ENCODE measurements at places on chromosomes 11 and 22. TPM values are rescaled to one million over a fixed set of nuclear protein-coding genes. Genes with fewer than 3 reads are reported as not detected.

CABP4 gene
- total RNA-seq, result not detected

CACNA1I gene
- total RNA-seq, result 0.24 TPM

CDKN1C gene
- total RNA-seq, result 108 TPM

DNA sequence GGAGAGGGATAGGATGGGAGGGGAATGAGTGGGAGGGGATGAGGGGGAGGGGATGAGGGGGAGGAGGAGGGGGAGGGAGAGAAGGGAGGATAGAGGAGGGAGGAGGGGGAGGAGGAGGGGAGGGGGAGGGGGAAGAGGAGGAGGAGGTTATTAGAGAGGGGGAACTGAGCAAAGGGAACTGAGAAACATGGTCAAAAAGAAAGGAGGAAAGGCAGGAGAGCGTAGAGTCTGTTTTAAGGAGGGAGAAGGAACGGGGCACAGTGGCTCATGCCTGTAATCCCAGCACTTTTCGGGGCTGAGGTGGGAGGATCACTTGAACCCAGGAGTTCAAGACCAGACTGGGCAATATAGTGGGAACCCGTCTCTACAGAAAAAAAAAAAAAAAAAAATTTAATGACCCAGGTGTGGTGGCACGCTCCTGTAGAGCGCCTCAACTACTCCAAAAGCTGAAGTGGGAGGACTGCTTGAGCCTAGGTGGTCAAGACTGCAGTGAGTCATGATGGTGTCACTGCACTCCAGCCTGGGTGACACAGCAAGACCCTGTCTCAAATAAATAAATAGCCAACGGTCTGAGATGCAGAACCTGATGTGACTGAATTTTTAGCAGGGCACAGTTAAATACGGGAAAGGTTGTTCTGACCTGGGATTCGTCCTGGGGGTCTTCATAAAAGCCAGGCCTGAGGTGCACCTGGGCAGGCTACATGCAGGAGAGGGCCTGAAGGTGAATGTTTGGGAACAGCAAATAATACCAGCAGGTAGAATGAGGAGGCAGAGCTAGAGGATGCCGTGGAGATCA lies 4.0 kb downstream of the B3GNT6 start:
- no peaks in the 10 kb centered on the region for H3K36me3 ChIP-seq
- H3K27ac ChIP-seq, result no peak overlapping the region
- DNase-seq, result no peak
- no peak overlapping the region for H3K4me3 ChIP-seq
- H3K4me1 ChIP-seq, result no peaks in the 10 kb centered on the region

- no peak overlapping the region for H3K4me3 ChIP-seq
- H3K27ac ChIP-seq, result no peak overlapping the region
- DNase-seq, result no peak
- H3K4me1 ChIP-seq, result peaks cover 5% of the 10 kb centered on the region
Observed at GRCh38 chr11:34959770-34960169, 43.4 kb downstream of the PDHX start.

DNA sequence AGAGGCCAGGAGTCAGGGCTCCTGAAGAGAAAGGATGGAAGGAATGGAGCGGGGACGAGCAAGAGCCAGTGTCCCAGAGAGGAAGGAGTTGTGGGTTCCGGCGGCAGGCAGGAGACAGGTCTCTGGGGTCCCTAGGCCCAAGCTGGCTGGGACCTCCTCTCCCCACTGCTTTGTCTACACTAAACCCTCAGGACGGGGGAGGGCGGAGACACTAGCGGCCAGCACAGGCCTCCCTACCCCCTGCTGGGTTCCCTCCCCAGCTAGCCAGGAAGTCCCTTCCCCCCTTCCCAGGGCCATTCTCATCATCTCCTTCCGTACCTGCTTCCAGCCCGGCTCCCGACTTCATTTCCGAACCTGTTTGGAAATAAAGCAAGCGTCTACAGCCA lies 79.5 kb downstream of the ST3GAL4 start:
- H3K4me3 ChIP-seq, result no peak overlapping the region
- no peaks in the 10 kb centered on the region for H3K27me3 ChIP-seq
- H3K4me1 ChIP-seq, result no peaks in the 10 kb centered on the region
- no peak overlapping the region for H3K27ac ChIP-seq
- no peaks in the 10 kb centered on the region for H3K36me3 ChIP-seq

FIBIN gene
- total RNA-seq, result 1.8 TPM

DNA sequence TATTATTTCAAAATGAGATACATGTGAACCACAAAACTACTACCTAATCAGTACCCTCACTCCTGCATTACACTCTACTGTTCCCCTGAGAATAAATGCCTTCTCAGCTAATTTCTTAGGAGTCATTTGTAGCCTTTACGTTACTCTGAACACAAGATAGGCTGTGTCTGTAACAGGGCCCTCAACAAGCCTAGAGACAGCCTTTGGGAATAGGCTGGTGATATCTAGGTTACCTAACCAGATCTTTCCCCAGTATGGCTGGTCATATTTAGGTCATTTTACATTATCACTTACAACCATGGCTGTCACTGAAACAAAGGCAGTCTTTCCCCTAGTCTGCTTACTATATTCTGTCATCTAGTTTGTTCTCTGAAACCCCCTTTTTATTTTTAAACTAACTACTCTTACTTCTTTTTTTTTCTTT lies 14.2 kb downstream of the ATM start:
- DNase-seq, result peak; percentile 5
- no peaks in the 10 kb centered on the region for H3K27me3 ChIP-seq
- peaks cover 20% of the 10 kb centered on the region for H3K36me3 ChIP-seq
- no peaks in the 10 kb centered on the region for H3K4me1 ChIP-seq

DNA sequence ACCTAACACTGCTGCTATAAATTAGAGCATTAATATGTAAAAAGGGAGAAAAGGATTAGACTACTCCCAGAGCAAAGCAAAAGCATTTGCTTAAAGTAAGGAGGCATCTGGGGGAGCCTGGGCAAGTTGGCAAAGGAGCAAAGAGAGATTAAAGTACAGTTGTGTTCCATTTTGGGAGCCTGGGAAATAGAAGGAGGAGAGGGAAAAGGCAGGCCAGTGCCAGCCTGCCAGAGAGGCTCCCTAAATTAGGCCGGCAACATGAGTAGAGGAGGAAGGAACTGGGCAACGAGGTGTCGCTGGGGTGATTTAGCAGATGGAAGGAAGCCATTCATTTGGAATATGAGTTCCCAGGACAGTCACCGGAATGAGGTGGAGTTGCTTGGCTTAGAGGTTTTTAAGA lies 186.2 kb upstream of the TBCEL start:
- no peaks in the 10 kb centered on the region for H3K36me3 ChIP-seq
- H3K4me3 ChIP-seq, result no peak overlapping the region

H19 gene
- 316 TPM for total RNA-seq

TMEM218 gene
- total RNA-seq, result 23.4 TPM

DNA sequence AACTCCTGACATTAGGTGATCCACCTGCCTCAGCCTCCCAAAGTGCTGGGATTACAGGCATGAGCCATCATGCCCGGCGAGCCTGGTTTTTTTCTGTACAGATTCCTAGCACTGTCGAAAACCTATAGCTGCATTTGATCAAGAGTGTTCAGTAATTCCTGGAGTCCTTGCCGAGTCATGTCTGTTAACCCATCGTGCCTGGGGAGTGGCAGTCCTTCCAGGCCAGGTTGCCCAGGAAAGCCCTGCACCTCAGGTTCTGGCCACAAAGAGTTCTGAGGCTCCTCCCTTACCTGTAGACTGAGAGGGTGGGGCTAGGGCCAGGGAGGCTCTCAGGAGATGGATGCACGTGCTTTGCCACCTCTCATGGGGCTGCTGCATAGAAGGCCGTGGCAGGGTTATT lies 17.0 kb downstream of the YDJC start:
- no peak for DNase-seq
- H3K27me3 ChIP-seq, result no peaks in the 10 kb centered on the region
- no peak overlapping the region for H3K27ac ChIP-seq
- H3K4me1 ChIP-seq, result no peaks in the 10 kb centered on the region

DNA sequence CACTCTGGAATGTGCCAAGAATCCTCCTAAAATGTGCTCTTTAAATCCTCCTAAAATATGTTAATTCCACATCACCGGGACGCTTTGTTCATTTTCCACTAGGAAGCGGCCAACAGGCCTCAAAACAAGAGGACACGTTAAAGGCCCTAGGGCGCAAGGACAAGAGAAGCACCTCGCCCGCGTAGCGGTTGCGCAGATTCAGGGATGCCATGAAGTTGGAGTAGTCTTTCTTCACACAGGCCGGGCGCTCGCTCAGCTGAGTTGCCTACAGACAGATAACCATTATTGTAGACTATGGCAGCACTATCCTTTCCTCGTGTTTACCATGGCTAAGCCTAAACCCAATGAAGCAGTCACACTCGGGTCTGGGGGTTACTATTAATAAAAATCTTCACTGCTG lies 29.5 kb upstream of the SERPIND1 start:
- no peak for DNase-seq
- H3K27me3 ChIP-seq, result no peaks in the 10 kb centered on the region
- peaks cover 16% of the 10 kb centered on the region for H3K4me1 ChIP-seq
- peaks cover 4% of the 10 kb centered on the region for H3K36me3 ChIP-seq
- H3K4me3 ChIP-seq, result no peak overlapping the region

DNA sequence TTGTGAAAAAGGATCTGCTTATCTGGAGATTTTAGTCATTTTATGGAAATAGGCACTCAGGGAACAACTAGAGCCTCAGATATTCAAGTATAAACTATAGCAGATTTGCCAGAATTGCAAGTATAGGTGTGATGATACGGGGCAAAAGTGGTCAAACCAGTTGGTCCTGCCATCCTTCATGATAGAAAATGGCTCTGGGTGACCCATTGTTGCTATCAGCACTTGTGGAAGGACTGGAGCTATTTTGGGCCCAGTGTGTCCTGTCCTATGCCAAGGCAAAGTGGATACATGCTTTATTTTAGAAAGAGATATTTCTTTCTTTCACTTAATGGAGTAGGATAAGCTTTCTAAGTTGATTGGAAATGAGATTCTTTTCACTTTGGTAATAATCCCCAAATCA lies 85.2 kb downstream of the PPP6R3 start:
- no peak overlapping the region for H3K4me3 ChIP-seq
- no peaks in the 10 kb centered on the region for H3K27me3 ChIP-seq
- peaks cover 13% of the 10 kb centered on the region for H3K4me1 ChIP-seq

DNA sequence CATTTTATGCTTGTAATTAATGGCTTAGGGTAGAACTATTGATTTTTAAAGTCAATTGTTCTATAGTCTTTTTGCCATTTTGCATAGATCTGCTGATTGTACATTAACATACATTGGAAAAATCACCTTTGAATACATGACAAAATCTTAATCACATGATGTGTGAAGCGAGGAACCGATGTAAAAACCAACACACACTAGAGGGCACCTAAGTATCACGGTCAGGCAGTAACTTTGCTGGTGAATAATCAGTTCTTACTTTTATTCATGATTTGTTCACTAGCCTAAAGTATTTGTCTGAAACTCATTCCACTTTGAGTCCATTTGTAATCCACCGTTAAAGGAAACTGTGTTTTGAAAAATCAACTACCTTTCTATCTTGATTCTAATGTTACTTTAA lies 28.2 kb downstream of the JHY start:
- no peak overlapping the region for H3K27ac ChIP-seq
- no peak overlapping the region for H3K4me3 ChIP-seq
- no peaks in the 10 kb centered on the region for H3K36me3 ChIP-seq
- no peaks in the 10 kb centered on the region for H3K4me1 ChIP-seq
- peak; percentile 56 for DNase-seq

NRIP3 gene
- 2.1 TPM for total RNA-seq

- no peak overlapping the region for H3K4me3 ChIP-seq
Observed at GRCh38 chr22:31846161-31847115, 92.6 kb downstream of the DEPDC5 start.

GRCh38 chr22:50070366-50070765 lies 12.3 kb upstream of the TTLL8 start:
- no peak for DNase-seq
- no peak overlapping the region for H3K27ac ChIP-seq
- H3K36me3 ChIP-seq, result no peaks in the 10 kb centered on the region
- H3K4me3 ChIP-seq, result no peak overlapping the region
- no peaks in the 10 kb centered on the region for H3K27me3 ChIP-seq
- no peaks in the 10 kb centered on the region for H3K4me1 ChIP-seq

DNA sequence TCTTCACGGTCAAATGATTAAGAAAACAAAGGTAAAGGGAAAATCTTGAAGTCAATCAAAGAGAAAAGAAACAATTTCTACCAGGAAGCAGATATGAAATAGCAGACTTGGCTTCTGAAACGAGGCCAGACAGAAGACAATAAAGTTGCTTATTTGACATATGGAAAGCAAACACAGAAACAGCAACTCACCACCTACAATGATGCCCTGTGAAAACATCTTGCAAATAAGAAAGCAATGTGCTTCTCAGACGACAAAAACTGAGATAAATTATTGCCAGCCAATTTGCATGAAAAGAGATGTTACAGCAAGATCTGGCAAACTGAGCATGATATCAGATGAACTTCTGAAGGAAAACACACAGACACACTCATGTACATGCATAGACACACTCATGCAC lies 45.9 kb upstream of the CTSC start:
- peaks cover 5% of the 10 kb centered on the region for H3K4me1 ChIP-seq
- H3K27me3 ChIP-seq, result no peaks in the 10 kb centered on the region
- H3K4me3 ChIP-seq, result no peak overlapping the region
- no peak overlapping the region for H3K27ac ChIP-seq
- no peak for DNase-seq

GRCh38 chr22:43393132-43393843 lies 18.5 kb upstream of the MPPED1 start:
- H3K27me3 ChIP-seq, result no peaks in the 10 kb centered on the region
- peaks cover 9% of the 10 kb centered on the region for H3K4me1 ChIP-seq
- no peak overlapping the region for H3K4me3 ChIP-seq
- no peak overlapping the region for H3K27ac ChIP-seq

PGR gene
- total RNA-seq, result not detected

- no peak overlapping the region for H3K4me3 ChIP-seq
- DNase-seq, result no peak
- no peaks in the 10 kb centered on the region for H3K4me1 ChIP-seq
- no peaks in the 10 kb centered on the region for H3K36me3 ChIP-seq
- H3K27ac ChIP-seq, result no peak overlapping the region
- peaks cover 3% of the 10 kb centered on the region for H3K27me3 ChIP-seq
Observed at GRCh38 chr11:133828871-133829270, 16.4 kb downstream of the SPATA19 start.

CTSW gene
- total RNA-seq, result not detected

- DNase-seq, result no peak
- peak overlapping the region; percentile 65 for H3K27ac ChIP-seq
- H3K4me1 ChIP-seq, result peaks cover 25% of the 10 kb centered on the region
- no peaks in the 10 kb centered on the region for H3K27me3 ChIP-seq
- H3K4me3 ChIP-seq, result no peak overlapping the region
- H3K36me3 ChIP-seq, result peaks cover under 1% of the 10 kb centered on the region
Observed at GRCh38 chr11:111975076-111975806, 38.1 kb downstream of the DIXDC1 start.

PIH1D2 gene
- total RNA-seq, result 1.3 TPM

GRCh38 chr22:37817705-37818408 lies 5.3 kb upstream of the GALR3 start:
- peaks cover 10% of the 10 kb centered on the region for H3K36me3 ChIP-seq
- peaks cover 16% of the 10 kb centered on the region for H3K27me3 ChIP-seq
- peak overlapping the region; percentile 10 for H3K4me3 ChIP-seq
- peaks cover 3% of the 10 kb centered on the region for H3K4me1 ChIP-seq

DNA sequence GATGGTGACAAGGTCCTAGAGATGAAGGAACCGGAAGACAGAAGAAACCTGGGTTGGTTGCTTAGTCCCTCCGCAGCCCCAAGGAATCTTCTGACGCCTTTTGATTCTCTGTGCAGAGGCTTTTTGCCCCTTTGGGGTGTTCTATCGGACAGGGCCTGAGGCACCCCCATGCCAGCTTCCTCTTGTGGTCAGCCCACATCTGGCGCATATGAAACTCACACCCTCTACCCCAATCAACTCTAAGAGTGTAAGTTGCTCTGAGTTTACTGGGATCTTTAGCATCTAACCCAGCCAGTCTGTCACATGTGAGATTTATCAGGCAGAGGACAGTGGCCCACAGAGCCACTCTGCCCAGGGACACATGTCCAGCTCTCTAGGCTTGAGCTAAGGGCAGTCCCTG lies 17.4 kb downstream of the RASD2 start:
- DNase-seq, result no peak
- no peaks in the 10 kb centered on the region for H3K27me3 ChIP-seq
- H3K4me1 ChIP-seq, result no peaks in the 10 kb centered on the region
- no peaks in the 10 kb centered on the region for H3K36me3 ChIP-seq

RHOD gene
- 71.7 TPM for total RNA-seq

HORMAD2 gene
- total RNA-seq, result not detected

SCO2 gene
- total RNA-seq, result not detected

Data from cardiac muscle cell (in vitro differentiated cells and primary cell).